Left ventricle myocardium superior (tissue), 1 donor: ENCODE measurements at places on chromosomes 13 and 19. TPM values are rescaled to one million over a fixed set of nuclear protein-coding genes. Genes with fewer than 3 reads are reported as not detected.

- DNase-seq: no peak
These were observed 50.5 kb downstream of the STARD13 start for GRCh38 chr13:33235078-33235477.

GRCh38 chr13:95784900-95785290 lies 108.0 kb downstream of the DNAJC3 start:
- no peak for DNase-seq

DNA sequence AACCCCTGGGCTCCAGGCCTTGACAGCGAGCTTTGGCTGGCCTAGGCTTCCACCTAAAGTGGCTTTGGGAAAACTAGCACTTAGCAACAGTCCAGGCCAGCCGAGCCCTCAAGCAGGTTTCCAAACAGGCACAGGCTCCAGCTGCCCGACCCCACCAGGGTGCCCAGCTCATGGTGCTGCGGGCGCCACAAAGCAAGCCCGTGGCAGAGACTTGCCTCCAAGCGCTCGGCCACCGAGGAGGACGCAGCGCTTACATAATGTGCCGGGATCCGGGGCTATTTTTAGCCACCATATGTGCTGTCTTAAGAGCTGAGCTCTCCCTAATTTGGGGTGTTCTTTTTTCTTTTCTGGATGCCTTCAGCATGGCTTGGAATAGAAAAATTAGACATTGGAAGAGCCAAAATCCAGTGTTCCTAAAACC lies 56.1 kb upstream of the F7 start:
- peak; percentile 60 for DNase-seq

GRCh38 chr19:23283925-23284324 lies 33.7 kb upstream of the ZNF724 start:
- peak; percentile 43 for DNase-seq

The SYNGR4 gene
- not detected for total RNA-seq

GRCh38 chr13:48201044-48201443 lies 32.0 kb upstream of the ITM2B start:
- DNase-seq: no peak

DNA sequence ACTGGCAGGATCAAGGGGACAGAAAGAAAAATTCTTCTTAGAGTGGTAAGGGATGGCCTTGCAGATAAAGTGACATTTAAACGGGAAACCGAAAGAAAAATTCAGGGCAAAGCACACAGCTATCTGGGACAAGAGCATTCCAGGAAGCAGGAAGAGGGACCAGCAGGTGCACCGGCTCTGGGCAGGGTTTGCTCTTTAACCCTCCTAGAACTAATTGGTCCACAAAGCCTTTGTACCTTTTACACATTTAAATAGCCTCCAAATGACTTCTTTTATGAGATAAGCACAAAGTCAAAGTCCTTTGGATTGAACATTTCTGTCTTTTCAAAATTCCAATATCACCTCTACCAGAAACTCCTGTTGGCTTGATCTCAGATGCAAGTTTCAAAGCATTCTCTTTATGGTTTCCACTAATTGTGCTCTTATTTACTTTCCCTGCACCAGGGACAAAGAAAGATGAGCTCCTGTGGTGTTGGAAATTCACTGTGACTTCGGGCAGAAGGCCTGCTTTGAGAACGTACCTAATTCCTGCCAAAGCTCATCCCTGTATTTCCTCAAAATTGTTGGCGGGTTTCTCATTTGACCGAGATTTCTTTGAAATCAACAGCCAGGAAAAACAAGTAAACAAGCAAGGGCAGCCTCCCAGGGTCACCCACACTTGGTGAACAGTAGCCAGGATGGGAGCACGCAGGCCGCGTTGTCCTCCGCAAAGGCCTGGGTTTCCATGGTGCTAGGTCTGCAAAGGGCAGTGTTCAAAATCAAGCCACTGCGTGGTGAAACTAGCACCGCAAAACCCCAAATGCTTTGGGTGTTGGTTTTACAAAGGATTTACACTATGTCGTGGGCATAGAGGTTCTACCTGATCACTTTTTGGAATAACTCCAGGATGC lies 98.6 kb downstream of the IRS2 start:
- DNase-seq: no peak

The KLHL1 gene
- total RNA-seq: not detected

The SLITRK6 gene
- total RNA-seq: 1.9 TPM

- DNase-seq: no peak
These were observed 31.5 kb downstream of the ADPRHL1 start for GRCh38 chr13:113421673-113422270.

DNA sequence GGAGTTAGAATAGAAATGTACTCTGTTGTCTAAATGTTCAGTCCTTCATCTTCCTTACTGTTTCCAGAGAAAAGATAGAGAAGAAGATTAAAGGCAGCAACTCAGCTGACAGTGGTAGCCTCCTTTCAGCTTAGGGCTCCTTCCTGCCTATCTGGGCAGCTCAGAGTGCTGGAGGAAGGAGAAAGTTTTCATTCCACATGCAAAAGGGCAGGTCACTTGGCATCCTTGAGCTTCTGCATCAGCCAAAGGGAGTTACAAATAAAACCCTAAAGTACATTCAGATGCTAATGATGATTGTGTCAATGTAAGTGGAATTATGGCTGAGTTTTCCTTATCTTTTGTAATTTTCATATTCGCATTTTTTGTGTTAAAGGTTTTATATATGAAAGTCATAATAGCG lies 58.9 kb downstream of the ESD start:
- no peak for DNase-seq

DNA sequence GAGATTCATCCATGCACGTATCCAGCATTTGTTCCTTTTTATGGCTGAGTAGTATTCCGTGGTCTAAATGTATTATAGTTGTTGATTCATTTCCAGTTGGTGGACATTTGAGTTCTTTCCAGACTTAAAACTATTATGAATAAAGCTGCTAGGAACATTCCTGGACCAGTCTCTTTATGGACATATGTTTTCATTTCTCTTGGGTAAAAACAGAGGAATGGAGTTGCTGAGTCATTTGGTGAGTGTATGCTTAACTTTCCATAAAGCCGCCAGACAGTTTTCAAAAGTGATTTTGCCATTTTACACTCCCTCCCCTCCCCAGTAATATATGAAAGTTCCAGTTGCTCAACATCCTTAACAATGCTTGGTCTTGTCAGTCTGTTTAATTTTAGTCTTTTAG lies 116.4 kb downstream of the TSHZ3 start:
- no peak for DNase-seq

The C5AR1 gene
- 5.3 TPM for total RNA-seq

DNA sequence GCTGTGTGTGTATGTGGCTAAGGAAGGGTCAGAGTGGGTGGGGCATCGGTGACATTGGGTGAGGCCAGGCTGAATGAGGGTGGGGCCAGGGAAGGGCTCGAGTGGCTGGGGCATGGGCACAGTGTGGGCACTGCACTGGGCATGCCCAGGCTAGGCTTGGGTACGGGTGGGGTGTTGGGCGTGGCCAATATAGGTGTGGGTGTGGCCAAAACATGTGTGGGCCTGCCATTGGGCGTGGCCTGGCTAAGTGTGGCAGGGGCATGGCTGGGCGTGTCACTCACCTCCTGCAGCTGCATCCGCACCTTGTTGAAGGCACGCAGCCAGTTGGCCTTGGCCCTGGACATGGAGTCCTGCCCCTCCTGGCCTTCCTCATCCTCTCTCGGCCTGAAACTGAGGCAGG lies 33.2 kb downstream of the UNC13A start:
- DNase-seq: no peak

The ADGRE3 gene
- total RNA-seq: not detected

The OLFM2 gene
- 1.8 TPM for total RNA-seq

- no peak for DNase-seq
These were observed 61.5 kb downstream of the COL4A1 start for GRCh38 chr13:110245416-110245899.

DNA sequence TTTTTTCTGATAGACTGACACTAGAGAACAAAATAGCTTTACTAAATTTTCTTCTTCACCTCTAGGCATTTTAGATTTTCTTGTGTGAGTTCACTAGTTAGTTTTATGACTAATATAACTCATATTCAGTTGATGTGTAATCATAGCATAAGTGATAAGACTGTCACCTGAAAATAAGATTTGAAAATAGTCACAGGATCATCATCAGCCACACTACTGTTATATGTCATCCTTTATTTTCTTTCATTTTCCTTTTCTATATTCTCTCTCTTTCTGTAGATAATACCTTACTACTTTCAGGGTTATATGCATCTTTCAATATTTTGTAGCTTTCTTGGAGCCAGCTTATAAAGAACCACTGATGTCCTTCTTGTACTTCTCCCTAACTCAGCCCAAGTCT lies 292.6 kb downstream of the TDRD3 start:
- no peak for DNase-seq

The SPACA4 gene
- total RNA-seq: not detected

GRCh38 chr13:61960981-61961380 lies 545.3 kb upstream of the PCDH20 start:
- DNase-seq: no peak

DNA sequence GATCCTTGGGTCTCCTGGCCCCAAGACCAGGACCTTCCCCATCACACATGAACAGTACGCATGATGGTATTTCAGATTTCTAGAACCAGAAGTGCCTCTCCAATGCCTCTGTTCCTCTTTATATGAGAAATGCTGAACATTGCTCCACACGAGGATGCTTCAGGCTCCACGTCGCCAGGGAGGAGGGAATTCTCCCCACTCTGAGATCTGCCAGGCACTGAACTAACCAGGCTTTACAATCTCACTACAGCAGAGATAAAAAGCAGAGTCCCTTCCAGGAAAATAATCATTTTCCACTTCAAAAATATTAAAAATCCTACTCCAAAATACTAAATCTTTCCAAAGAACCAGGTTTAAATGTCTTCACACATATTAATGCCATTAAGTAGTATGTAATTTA lies 10.4 kb downstream of the DOCK9 start:
- no peak for DNase-seq

The ZNF665 gene
- 0.64 TPM for total RNA-seq
